ENCODE measurements at places on chromosomes 5 and 9.

GRCh38 chr5:153584960-153585359, 94.5 kb downstream of the GRIA1 start:
- no peak for DNase-seq

DNA sequence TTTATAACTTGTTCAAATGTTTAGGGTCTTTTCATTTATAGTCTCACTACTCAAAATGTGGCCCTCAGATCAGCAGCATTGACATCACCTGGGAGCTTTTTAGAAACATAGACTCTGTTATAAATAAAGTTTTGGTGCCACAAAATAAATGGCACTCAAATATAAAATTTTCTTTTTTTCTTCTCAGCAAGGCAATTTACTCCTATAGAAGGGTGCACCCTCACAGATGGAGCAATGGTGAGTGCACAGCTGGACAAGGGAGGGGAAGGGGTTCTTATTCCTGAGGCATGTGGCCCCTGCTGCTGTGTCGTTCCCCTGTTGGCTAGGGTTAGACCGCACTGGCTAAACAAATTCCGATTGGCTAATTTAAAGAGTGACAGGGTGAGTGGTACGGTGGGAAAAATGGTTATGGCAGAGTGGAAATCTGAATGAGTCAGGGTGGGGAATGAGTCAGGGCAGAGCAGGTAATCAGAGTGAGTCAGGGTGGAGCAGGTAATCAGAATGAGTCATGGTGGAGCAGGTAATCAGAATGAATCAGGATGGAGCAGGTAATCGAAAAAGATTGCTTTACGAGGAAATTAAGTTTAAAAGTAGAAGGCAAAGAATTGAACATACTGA, 31.8 kb upstream of the C7 start:
- DNase-seq: no peak

DNA sequence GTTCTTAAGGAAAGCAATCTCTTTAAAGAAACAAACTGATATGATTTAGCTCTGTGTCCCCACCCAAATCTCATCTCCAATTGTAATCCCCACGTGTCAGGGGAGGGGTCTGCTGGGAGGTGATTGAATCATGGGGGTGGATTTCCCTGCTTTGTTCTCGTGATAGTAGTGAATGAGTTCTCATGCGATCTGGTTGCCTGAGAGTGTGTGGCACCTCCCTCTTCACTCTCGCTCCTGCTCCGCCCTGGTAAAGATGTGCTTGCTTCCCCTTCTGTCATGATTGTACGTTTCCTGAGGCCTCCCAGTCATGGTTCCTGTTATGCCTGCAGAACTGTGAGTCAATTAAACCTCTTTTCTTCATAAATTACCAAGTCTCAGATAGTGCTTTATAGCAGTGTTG, 412.7 kb upstream of the SMC2 start:
- no peak for DNase-seq

DNA sequence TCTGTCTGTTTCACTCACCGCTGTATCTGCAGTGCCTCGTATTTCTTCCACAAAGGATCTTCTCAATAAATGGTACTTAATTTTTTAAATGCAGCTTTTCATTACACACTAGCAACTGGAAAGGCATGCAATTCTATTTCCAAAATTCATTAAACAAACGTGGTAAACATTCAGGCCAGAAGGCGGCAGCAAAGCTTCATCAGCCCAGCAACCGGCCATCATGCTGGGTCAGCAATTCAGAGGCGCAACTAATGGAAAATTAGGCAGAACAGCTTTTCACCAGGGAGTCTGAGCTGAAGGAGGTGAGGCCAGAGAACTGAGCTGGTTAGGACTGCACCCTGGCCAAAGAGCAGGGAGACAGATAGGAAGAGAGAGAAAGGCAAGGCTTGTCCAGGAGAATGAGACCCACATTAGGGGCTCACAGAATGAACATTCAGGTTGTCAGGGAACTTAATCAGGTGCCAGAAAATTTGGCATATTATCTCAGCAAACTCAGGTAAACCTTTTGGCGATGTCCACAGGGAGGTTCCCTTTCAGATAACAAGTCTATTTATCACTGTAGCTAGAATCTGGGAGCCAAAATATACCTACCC, 17.7 kb upstream of the RNF180 start:
- DNase-seq: no peak

- no peak for DNase-seq
These were observed 338.2 kb upstream of the ITGA1 start for GRCh38 chr5:52449516-52449915.

- DNase-seq: no peak
These were observed 85.7 kb upstream of the MELK start for GRCh38 chr9:36486933-36487481.

DNA sequence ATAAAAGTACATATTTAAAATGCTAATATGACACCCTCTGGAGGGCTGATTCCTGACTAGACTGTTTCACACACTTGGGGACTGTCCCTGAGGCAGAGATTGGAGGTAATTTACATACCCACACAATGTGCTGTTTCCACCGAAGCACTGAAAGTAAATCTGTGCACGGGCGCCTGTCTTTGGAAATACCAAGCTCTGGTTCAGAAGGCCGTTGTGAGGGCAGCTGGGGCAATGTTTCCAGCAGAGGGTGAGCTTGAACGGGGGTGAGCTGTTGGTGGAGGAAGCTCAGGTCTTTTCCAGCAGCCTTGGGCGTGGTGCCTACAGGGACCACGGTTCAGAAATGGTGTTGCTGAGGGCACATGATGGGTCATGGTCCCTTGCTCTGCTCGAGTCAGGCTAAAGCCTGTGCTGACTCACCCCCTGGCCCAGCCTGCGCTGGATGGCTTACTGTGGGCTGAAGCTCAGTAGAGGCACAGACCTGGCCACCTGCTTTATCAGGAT, 25.8 kb upstream of the HMCN2 start:
- peak; percentile 53 for DNase-seq

- DNase-seq: no peak
These were observed 79.6 kb upstream of the GRHPR start for GRCh38 chr9:37342895-37343294.

GRCh38 chr9:7376833-7377232, 422.7 kb downstream of the DMAC1 start:
- DNase-seq: no peak

DNA sequence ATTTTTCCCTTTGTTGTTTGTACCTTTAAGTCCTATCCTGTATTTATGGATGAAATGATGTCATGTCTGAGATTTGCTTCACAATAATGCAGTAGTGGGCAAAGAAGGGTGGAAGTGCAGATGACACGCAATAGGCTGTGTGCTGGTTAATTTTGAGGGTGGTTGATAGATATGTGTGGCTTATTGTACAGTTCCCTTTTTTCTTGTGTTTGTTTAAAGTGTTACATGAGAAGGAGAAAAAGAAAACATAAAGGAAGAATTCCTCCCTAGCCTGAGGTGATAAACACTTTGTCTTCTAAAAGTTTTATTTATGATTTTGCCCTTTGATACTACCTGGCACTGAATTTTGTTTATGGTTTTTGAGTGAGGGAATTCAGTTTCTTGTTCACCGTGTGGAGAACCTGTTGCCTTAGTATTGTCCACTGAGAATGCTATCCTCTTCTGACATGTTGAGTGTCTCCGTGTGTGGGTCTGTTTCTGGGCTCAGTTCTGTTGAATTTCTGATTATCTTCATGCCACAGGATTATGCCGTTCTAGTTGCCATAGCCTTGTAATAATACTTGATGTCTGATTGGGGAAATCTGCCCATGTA, 52.3 kb upstream of the FAM120AOS start:
- DNase-seq: no peak

- peak; percentile 21 for DNase-seq
These were observed 117.7 kb downstream of the ZNF462 start for GRCh38 chr9:106980551-106981101.

GRCh38 chr5:111968459-111968858, 211.5 kb upstream of the NREP start:
- DNase-seq: no peak

GRCh38 chr9:81737871-81738507, 48.6 kb upstream of the TLE1 start:
- peak; percentile 88 for DNase-seq

DNA sequence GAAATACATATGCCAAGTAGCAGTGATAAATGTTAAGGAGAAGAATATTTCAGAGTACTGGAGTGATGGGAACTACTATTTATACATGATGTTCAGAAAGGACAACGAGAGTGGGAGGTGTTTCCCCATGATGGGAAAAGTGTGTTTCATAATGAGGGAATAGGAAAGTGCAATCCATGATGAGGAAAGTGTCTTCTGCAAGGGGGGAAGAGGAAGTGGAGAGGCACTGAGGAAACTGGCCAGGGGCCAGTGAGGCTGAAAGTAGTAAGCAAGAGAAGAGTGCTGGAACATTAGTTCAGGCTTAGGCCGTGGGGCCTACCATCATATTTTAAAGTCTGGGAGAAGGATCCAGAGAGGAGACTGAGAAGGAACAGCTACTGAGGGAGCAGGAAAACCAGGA, 327.2 kb downstream of the SLF1 start:
- no peak for DNase-seq

- no peak for DNase-seq
These were observed 264.0 kb downstream of the EPB41L4A start for GRCh38 chr5:112154940-112155686.

DNA sequence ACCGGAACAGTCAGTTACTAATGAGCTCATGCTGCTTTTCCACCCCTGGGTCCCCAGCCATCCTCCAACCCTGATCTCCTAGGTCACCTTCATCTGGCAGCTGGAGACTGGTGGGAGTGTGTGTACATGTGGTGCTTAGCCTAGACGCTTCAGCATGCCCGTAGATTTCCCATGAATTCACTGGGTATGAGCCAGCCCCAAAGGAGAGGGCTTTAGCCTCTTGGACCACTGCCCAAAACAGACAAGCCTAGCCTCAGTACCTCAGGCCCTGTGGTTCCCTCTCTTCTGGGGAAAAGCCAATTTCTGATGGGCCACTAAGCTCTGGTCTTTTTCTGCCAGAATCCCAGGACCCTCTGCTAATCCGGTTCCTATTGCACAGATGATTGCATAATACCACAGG, 48.0 kb upstream of the ASTN2 start:
- no peak for DNase-seq

DNA sequence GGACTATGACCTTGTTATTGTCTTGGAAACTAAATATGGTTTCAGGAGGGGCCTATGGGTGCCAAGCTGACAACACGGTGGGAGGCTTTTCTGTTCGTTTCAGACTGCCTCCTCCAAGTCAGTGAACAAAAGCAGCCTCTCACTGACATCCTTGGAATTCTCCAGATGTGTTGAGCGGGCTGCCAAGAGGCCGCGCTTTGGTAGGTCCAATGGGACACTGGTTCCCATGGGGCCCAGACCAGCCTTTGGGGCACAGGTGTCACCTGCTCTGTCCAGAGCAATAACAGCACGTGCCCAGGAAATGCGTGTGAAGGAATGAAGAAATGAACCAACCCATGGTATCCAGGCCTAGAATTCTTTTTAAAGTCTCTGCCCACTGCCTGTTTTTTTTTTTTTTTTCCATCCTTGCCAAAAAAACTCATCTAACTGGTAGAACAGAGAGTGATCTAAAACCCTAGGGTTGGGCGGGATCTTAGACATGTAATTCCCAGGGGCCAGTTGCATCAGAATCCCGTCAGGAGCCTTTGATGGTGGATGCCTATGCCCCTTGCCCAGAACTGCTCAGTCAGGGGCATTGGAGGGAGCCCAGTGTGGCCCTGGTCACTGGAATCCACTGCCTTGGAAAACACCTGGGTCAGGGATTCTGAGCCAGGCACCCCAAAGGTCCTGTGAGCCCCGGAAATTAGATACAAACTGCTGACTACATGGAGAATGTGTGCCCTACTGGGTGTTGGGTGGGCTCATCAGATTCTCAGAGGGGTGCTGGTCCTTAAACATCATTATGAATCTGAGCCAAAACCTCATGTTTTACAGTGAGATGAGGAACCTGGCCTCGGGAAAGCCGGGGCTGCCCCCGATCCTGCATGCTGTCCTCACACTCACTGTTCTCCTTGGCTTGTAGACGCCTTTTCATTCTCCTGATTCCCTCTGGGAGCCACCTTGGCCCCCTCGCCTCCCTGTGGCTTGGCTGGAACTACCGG, 60.1 kb downstream of the GTF3C4 start:
- no peak for DNase-seq

GRCh38 chr9:119418721-119419120, 49.5 kb upstream of the BRINP1 start:
- DNase-seq: no peak

- no peak for DNase-seq
These were observed 24.2 kb upstream of the NPR3 start for GRCh38 chr5:32686799-32687498.

- DNase-seq: no peak
These were observed 89.1 kb upstream of the NR5A1 start for GRCh38 chr9:124596172-124596839.

DNA sequence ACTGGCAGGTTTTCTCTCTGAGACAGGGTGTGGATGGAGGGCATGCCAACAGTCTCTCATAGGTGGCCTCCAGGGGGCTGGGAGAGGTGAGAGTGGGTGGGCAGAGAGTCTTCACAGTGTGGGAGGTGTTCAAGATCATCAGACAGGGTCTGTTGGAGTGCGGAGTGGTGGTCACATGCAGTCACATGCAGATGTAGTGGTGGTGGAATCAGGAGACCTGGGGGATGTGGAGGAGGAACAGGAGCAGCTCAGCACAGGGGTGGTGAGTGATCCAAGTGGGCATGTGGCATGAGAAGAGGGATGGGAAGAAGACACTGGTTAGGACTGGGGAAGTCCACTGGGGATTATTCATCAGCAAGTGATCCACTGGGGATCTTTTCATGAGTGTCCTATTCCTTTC, 5.8 kb downstream of the GM2A start:
- no peak for DNase-seq

All from kidney epithelial cell (primary cell).